Colonic mucosa (tissue), 4 donors: ENCODE measurements at places on chromosomes 4 and X. TPM values are rescaled to one million over a fixed set of nuclear protein-coding genes. Genes with fewer than 3 reads are reported as not detected.

GRCh38 chr4:147336252-147336651 lies 144.6 kb upstream of the EDNRA start:
- no peak overlapping the region for H3K4me3 ChIP-seq
- H3K4me1 ChIP-seq: no peaks in the 10 kb centered on the region
- no peak overlapping the region for H3K27ac ChIP-seq
- DNase-seq: no peak
- no peaks in the 10 kb centered on the region for H3K36me3 ChIP-seq

DNA sequence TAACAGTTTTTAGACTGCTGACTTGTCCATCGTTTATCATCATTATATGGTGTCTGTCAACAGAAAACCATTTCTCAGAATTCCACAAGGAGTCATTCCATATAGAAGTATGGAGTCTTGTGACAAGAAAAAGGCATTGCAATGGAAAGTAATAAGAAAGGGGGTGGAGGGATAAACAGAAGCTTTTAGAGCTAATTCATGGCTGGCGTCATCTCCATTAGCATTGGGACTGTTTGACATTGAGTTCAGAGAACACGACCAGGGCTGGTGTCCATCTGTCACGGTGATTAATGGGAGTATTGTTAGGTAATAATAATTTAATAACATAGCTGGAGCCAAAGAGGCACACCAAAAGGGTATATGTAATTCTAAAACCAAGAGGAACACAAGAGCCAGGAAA lies 101.9 kb upstream of the SFRP2 start:
- no peaks in the 10 kb centered on the region for H3K27me3 ChIP-seq
- H3K4me1 ChIP-seq: no peaks in the 10 kb centered on the region
- H3K27ac ChIP-seq: no peak overlapping the region
- H3K36me3 ChIP-seq: no peaks in the 10 kb centered on the region

DNA sequence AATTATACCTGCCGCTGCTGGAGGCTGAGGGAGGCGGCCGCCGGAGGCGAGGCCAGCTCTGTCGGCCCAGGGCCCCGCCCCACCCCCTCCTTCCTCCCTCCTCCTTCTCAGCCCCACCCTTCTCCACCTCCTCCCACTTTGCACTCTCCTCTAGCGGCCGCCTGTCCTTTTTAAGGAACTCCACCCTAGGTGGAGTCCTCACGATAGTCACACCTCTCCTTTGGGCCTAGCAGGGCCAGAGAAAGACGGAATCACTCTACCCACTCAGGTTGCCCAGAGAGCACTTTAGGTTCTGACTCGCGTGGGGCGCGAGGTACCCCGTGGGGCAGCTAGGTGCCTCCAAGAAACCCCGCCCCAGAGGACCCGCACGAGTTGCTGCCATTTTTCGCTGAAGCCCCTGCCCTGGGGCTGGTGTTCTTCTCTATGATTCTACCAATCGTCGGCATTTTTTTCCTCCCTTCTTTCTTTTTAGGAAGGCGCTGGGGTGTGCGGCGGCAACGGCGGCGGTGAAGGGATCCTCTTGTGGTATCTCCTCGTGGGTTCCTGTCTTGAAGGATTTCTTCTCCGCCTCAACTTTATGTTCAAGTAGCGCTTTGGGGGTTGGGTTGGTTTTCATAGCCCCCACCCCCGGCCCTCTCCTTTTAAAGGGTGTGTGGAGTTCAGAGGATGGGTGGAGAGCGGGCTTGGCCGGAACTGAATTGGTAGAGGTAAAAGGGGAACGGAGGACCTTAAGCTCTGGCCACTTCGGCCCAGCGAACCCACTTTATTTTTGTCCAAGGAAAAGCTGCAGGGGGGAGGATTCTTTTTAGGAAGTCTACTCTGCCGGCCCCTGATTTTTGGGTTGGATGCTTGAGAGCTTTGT lies at the start of gene KLF8:
TSS of gene KLF8 (plus strand) at position 136 of the 862 bp plus-strand sequence. CDS start 979 bp downstream, outside the sequence.
- H3K4me1 ChIP-seq: no peaks in the 10 kb centered on the region
- H3K36me3 ChIP-seq: no peaks in the 10 kb centered on the region
- H3K4me3 ChIP-seq: peak within 1 kb of the TSS; percentile 26
- peak; percentile 71 for DNase-seq
- H3K27me3 ChIP-seq: no peaks in the 10 kb centered on the region

GRCh38 chr4:24570574-24571236 lies 13.6 kb downstream of the DHX15 start:
- no peaks in the 10 kb centered on the region for H3K27me3 ChIP-seq
- H3K27ac ChIP-seq: no peak overlapping the region
- no peak for DNase-seq
- peaks cover 8% of the 10 kb centered on the region for H3K4me1 ChIP-seq
- H3K36me3 ChIP-seq: peaks cover 4% of the 10 kb centered on the region

GRCh38 chr4:99808260-99808857 lies 8.3 kb upstream of the DAPP1 start:
- DNase-seq: peak; percentile 69
- no peak overlapping the region for H3K27ac ChIP-seq
- no peaks in the 10 kb centered on the region for H3K27me3 ChIP-seq
- H3K4me3 ChIP-seq: no peak overlapping the region

- no peaks in the 10 kb centered on the region for H3K4me1 ChIP-seq
- H3K36me3 ChIP-seq: no peaks in the 10 kb centered on the region
- H3K27me3 ChIP-seq: no peaks in the 10 kb centered on the region
- H3K27ac ChIP-seq: no peak overlapping the region
Measured at GRCh38 chrX:109378281-109378680, 103.6 kb downstream of the GUCY2F start.

DNA sequence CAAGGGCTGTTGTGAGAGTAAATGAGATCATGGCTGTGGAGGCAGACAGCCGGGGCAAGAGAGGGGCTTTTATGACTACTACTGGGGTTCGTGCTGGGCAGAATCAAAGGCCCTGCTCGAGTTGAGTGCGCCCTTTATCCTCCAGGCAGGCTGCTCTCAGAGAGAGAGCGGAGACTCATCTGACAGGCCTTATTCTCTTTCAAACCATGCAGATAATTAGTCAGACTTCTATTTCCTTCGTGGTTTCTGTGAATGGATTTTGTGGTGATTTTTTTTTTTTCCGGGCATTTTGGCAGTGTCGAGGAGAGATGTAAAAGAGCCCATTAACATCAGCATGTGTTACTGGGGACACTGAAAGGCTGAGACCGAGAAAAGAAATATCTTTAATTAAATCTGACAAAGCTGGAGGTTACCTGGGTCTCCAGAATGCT lies 73.6 kb downstream of the MED28 start:
- no peaks in the 10 kb centered on the region for H3K36me3 ChIP-seq
- H3K27me3 ChIP-seq: no peaks in the 10 kb centered on the region
- no peaks in the 10 kb centered on the region for H3K4me1 ChIP-seq
- no peak for DNase-seq

GRCh38 chr4:42080306-42080705 lies 72.1 kb downstream of the BEND4 start:
- H3K36me3 ChIP-seq: no peaks in the 10 kb centered on the region
- H3K4me3 ChIP-seq: no peak overlapping the region
- H3K27ac ChIP-seq: no peak overlapping the region
- H3K27me3 ChIP-seq: no peaks in the 10 kb centered on the region
- DNase-seq: no peak
- H3K4me1 ChIP-seq: no peaks in the 10 kb centered on the region

GRCh38 chrX:130497531-130497930 lies 95.7 kb downstream of the RBMX2 start:
- no peak overlapping the region for H3K4me3 ChIP-seq
- no peak for DNase-seq
- no peaks in the 10 kb centered on the region for H3K36me3 ChIP-seq
- H3K27ac ChIP-seq: no peak overlapping the region
- no peaks in the 10 kb centered on the region for H3K4me1 ChIP-seq

PABPC1L2A gene
- total RNA-seq: not detected

MGAT4D gene
- not detected for total RNA-seq
